ENCODE measurements at places on chromosomes 6 and 20. TPM values are rescaled to one million over a fixed set of nuclear protein-coding genes. Genes with fewer than 3 reads are reported as not detected.

The XKR7 gene
- 0.05 TPM for total RNA-seq

DNA sequence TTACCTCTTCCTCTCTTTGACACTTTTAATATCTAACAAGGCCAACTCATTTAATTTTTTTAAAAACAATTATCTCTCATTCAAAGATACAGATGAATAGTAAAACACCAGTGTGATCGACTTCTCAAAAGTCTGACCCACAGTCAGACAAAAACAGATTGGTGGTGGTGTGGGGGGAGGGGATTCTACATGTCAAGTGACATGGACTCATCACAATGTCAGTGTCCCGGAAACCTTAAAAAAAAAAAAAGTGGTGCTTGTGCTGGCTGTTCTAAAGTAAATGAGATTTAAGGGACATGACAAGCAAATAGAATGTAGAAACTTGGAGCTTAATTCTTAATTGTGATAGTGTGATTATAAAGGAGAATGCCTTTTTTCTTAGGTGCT lies 16.3 kb upstream of the RFPL4B start:
- H3K27me3 ChIP-seq: no peaks in the 10 kb centered on the region
- no peak for DNase-seq
- H3K36me3 ChIP-seq: no peaks in the 10 kb centered on the region
- H3K4me1 ChIP-seq: peaks cover 2% of the 10 kb centered on the region
- no peak overlapping the region for H3K4me3 ChIP-seq

The E2F1 gene
- 0.17 TPM for total RNA-seq

- no peak overlapping the region for H3K27ac ChIP-seq
- no peaks in the 10 kb centered on the region for H3K27me3 ChIP-seq
- DNase-seq: no peak
- H3K4me3 ChIP-seq: no peak overlapping the region
- peaks cover 12% of the 10 kb centered on the region for H3K36me3 ChIP-seq
Measured at GRCh38 chr20:38579921-38580320, 1.1 kb upstream of the ADIG start.

DNA sequence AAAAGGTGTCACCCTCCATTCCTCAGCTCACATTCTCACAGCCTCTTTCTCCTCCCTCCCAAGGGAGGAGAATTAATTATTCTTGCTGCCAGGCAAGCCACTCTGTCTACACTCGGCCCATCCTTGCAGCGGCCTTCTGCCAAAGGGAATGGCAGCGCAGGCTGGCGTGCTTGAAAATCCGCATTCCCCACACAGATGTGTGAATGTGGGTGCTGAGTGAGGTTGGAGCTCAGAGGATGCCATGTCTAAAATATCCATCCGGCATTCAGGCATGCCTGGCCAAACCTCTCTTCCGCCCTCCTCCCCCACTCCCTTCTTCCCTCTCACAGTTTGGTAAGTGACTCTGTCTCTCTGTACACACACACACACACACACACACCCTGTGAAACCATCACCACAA lies 27.7 kb downstream of the PNPLA1 start:
- H3K4me3 ChIP-seq: no peak overlapping the region
- H3K27me3 ChIP-seq: no peaks in the 10 kb centered on the region
- H3K27ac ChIP-seq: no peak overlapping the region
- no peak for DNase-seq
- H3K36me3 ChIP-seq: no peaks in the 10 kb centered on the region
- no peaks in the 10 kb centered on the region for H3K4me1 ChIP-seq

- no peaks in the 10 kb centered on the region for H3K36me3 ChIP-seq
- no peak overlapping the region for H3K27ac ChIP-seq
- H3K4me3 ChIP-seq: no peak overlapping the region
- no peak for DNase-seq
- H3K27me3 ChIP-seq: no peaks in the 10 kb centered on the region
- H3K4me1 ChIP-seq: no peaks in the 10 kb centered on the region
Measured at GRCh38 chr6:28597217-28597835, 71.6 kb downstream of the GPX5 start.

GRCh38 chr20:49685161-49685601 lies 28.5 kb downstream of the B4GALT5 start:
- H3K36me3 ChIP-seq: no peaks in the 10 kb centered on the region
- H3K4me1 ChIP-seq: peaks cover 47% of the 10 kb centered on the region
- DNase-seq: no peak
- no peaks in the 10 kb centered on the region for H3K27me3 ChIP-seq
- no peak overlapping the region for H3K4me3 ChIP-seq

The SAMD5 gene
- 2.7 TPM for total RNA-seq

The TGM3 gene
- 0.08 TPM for total RNA-seq

DNA sequence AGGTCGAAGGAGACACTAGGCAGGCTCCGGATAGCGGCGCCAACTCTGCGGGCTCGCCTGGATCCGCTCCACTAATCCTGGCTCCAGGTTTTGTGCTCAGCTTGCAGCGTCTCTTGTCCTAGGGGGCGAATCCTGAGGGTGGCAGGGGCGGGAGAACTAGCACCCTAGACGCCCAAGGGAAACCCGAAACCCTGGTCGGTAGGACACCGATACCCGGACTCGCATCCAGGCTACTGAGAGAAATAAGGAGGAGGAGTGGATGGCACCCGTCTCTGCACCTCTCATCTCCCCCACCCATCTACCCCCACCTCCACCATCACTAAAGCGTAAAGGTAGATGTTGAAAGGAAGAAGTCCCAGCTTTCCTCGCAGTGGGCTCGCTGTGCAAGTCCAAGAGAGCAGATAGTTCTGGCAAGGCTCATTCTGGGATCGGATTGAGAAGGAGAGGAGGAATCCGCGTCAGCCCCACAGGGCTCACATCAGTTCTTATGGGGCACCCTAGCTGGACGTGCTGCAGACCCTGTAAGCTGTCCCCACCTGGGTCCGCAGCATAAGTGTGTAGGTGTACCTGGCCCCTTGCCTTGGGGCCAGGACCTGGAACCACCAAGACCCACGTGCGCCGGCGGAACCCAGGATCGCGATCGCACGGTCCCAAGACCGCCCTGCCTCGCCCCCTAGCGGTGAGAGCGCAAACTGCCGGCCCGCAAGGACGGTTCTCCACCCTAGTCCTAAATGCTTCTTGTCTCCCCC lies 6.9 kb downstream of the SLC32A1 start:
- H3K27me3 ChIP-seq: peaks cover 10% of the 10 kb centered on the region
- no peaks in the 10 kb centered on the region for H3K36me3 ChIP-seq
- H3K27ac ChIP-seq: no peak overlapping the region
- DNase-seq: peak; percentile 79
- peak overlapping the region; percentile 13 for H3K4me3 ChIP-seq
- H3K4me1 ChIP-seq: peaks cover 3% of the 10 kb centered on the region

GRCh38 chr6:167441715-167442206 lies 116.9 kb downstream of the TTLL2 start:
- H3K36me3 ChIP-seq: no peaks in the 10 kb centered on the region
- H3K4me3 ChIP-seq: no peak overlapping the region
- H3K27me3 ChIP-seq: no peaks in the 10 kb centered on the region
- H3K27ac ChIP-seq: no peak overlapping the region
- peak; percentile 8 for DNase-seq

DNA sequence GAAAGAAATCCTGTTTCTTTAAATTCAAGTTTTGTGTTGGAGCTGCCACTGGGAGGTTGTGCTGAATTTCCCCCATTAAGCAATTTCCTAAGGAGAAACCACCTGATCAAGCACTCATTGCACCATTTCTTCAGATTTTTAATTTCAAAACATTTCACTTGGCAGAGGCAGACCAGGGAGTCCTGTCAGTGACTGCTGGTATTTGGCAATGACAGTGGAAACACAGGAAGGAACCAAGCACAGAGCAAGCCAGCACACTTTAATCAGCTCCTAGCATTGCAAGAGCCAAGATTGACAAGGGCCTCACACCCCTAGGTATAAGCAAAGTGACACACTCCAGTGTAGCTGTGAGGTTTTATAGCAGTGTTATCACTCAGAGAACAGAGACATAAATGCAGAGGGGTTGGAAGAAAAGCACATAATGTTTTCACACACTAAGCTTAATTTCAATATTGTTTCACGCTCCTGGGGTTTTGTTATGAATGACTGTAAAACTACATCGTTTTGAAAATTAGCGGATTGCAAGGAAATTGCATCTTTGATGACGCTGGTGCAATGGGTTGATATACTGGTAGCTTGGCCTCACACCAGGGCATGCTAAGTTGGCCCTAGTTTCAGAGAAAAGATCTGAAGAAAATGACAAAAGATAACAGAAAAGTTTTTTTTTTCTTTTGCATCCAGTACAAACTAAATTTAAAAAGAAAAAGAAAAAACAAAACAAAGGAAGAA lies 768.4 kb downstream of the TFAP2A start:
- H3K4me3 ChIP-seq: no peak overlapping the region
- H3K27ac ChIP-seq: no peak overlapping the region
- H3K36me3 ChIP-seq: no peaks in the 10 kb centered on the region
- no peaks in the 10 kb centered on the region for H3K27me3 ChIP-seq
- H3K4me1 ChIP-seq: no peaks in the 10 kb centered on the region
- DNase-seq: no peak

DNA sequence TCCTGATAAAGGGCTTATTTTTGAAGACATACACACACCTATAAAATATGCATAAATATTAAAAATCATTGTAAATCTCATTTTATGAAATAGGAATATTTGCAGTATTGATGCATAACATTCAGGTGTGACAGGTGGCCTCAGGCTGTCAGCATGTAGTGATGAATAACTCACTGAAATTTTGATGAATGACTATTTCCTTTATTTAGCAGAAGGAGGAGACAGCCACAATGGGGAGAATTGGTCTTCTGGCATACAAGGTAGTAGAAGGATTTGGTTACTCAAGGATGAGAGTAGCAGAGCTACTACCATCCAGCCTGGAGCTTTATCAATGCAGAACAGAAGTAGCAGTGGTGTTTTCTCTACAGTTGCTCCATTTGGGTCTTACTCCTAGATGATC lies 47.2 kb downstream of the RGS17 start:
- no peak overlapping the region for H3K27ac ChIP-seq
- no peaks in the 10 kb centered on the region for H3K36me3 ChIP-seq
- H3K4me1 ChIP-seq: no peaks in the 10 kb centered on the region

GRCh38 chr20:1778338-1778737 lies 116.9 kb upstream of the SIRPA start:
- no peak overlapping the region for H3K27ac ChIP-seq

The GJA1 gene
- total RNA-seq: 2.8 TPM

GRCh38 chr20:152131-152530 lies 5.1 kb upstream of the DEFB127 start:
- H3K27me3 ChIP-seq: no peaks in the 10 kb centered on the region
- no peak overlapping the region for H3K27ac ChIP-seq
- no peaks in the 10 kb centered on the region for H3K36me3 ChIP-seq
- H3K4me1 ChIP-seq: no peaks in the 10 kb centered on the region
- DNase-seq: no peak

GRCh38 chr6:161349886-161350285 lies 76.0 kb upstream of the AGPAT4 start:
- no peaks in the 10 kb centered on the region for H3K4me1 ChIP-seq
- H3K4me3 ChIP-seq: no peak overlapping the region

Data from liver (tissue), 10 donors.